ENCODE measurements at places on chromosomes 13 and 19. TPM values are rescaled to one million over a fixed set of nuclear protein-coding genes. Genes with fewer than 3 reads are reported as not detected.

DNA sequence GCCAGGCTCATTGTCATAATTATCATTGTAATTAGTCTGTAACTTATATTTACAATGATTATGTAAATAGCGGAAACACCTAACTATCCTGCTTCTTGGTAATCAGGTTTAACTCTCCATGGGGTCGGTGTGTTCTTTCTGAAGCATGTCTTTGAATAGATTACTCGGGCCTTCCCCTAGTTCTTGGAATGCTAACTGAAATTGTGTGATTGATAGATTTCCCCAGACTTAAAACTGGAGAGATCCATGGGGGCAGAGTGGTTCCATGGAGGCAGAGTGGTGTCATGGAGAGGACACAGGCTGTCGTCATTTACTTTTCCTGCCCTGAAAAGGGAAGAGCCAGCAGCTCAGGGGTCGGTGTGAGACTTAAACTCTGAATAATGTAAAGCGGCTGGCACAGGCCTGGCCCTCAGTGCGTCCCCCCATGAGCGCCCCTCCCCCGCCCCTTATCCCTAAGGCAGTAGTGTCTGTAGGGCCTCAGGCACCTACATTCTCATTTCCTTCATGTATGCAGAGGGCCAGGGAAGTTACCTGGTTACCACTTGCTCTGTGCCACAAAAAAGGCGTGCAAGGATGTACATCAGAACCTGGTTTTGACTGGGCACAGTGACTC lies 225.1 kb downstream of the TM9SF2 start:
- no peak for DNase-seq

Gene ZNF816
- total RNA-seq = 17.2 TPM

Gene DNAJC15
- total RNA-seq = 19.7 TPM

Gene ITM2B
- 302 TPM for total RNA-seq

Gene SELENOV
- 1.1 TPM for total RNA-seq

Gene CLN5
- 24.9 TPM for total RNA-seq

DNA sequence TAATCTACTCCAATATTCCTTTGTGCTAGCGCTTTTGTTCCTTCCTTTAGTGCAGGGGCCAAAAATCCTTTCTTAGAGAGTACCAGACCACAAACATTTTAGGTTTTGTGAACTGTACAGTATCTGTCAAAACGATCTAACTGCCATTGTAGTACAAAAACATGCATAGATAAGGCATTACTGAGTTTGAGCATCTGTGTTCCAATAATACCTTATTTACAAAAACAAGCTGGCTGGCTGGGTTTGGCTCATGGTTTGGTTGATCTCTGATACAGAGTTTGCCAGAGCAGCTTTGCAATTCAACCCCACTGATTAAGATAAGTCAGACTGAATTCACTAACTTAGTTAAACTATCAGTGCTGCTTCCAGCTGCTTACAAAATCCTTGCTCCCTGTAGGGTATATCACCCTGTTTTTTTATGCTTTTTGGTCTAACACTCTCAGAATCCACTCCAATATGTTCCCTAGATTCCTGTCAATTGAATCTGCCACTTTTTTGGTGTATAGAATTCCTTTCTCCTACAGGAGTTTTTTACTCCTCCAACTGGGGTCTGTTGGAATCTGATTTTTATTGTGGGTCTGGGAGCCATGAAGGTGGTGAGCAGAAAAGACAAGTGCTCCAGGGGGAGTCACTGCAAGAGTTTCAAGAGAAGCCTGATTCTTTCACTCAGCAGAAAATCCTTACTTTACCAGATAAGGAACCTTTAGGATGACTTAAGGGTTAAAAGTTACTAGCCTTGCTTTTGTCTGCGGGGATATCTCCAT lies 1399.4 kb downstream of the EFNB2 start:
- no peak for DNase-seq

DNA sequence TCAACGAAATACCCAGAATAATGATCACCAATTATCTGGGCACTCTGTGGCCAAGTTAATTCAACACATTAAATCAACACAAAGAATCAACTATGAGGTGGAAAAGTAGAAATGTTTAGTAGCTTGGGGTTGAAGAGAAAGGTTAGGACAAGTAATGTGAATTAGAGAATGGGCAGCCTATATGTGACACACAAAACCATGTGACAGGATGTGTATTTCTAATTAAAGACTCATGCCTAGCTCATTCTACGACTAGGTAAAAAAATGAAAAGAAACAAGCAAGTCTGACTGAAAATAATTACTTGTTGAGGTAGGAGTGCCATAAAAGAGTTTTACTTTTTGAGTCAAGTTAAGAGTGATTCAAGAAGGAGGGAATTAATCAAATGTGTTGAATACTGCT lies 2646.0 kb upstream of the PCDH20 start:
- no peak for DNase-seq

Measured in type B pancreatic cell (in vitro differentiated cells).